ENCODE measurements at places on chromosomes 16 and 17. TPM values are rescaled to one million over a fixed set of nuclear protein-coding genes. Genes with fewer than 3 reads are reported as not detected.

GRCh38 chr17:76276461-76277299, 11.5 kb downstream of the UBALD2 start:
- DNase-seq: no peak

- DNase-seq: no peak
These were observed 6.5 kb downstream of the ZZEF1 start for GRCh38 chr17:4136373-4136772.

PIK3R5 gene
- polyA plus RNA-seq: 0.65 TPM

TP53TG3C gene
- polyA plus RNA-seq: not detected

MT1F gene
- 40.3 TPM for polyA plus RNA-seq

PLCG2 gene
- 48.8 TPM for polyA plus RNA-seq

DNA sequence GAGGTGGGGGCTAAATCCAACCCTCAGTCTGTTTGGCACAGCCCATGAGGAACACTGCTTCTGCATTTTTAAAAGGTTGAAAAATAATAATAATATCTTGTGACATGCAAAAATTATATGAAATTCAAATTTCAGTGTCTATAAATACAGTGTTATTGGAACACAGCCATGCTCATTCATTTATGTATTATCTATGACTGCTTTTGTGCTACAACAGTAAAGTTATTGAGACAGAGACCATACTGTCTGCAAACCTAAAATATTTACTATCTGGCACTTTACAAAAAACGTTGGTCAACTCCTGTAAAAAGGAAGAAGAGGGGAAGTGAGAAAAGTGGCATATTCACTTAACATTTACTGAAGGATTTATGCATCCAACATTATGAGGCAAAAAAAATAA, 3.1 kb downstream of the ABCA5 start:
- no peak for DNase-seq

- DNase-seq: no peak
These were observed 118.5 kb downstream of the USP22 start for GRCh38 chr17:20924306-20924705.

GRCh38 chr16:75342308-75342811, 90.9 kb upstream of the BCAR1 start:
- no peak for DNase-seq

DNA sequence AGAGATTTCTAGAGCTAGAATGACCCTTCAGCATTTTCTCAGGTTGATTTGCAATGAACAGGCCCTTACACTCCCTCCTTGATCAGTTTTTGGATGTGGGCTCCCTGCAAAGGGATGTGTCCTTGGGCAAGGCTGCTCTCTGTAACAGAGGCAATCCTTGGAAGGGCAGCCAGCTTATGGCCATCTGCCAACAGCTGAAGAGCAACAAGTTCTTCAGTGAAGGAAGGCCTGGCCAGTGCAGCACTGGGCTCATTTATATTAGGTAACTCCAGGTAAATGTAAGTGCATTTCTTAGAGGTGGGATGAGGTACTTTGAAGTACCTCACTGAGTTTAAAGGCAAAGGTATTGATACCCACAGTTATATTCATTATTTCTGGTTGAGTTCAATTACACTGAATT, 114.3 kb upstream of the KCNJ16 start:
- no peak for DNase-seq

- no peak for DNase-seq
These were observed 290.8 kb upstream of the HSBP1 start for GRCh38 chr16:83516931-83517330.

MYH13 gene
- 0.21 TPM for polyA plus RNA-seq

DNA sequence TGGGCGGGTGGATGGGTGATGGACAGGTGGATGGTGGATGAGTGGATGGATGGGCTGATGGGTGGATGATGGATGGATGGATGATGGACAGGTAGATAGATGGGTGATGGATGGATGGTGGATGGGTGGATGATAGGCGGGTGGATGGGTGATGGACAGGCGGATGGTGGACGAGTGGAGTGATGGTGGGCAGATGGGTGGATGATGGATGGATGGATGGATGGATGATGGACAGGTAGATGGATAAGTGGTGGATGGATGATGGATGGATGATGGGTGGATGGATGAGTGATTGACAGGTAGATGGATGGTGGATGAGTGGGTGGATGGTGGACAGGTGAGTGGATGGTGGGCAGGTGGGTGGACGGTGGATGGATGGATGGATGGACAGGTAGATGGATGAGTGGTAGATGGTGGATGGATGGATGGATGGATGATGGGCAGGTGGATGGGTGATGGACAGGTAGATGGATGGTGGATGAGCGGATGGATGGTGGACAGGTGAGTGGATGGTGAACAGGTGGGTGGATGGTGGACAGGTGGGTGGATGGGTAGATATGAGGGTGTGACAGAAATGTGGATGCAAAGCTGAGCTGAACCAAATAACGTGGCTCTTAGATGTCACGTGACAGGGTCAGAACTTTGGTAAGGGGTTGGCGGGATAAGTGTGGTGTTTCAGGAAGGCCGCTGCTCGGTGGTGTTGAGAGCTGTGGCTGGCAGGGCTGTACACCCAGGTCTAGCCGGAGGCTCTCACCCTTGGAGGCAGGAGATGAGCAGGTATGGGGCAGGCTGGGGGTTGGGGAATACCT, 234.3 kb upstream of the CIBAR2 start:
- no peak for DNase-seq

DNA sequence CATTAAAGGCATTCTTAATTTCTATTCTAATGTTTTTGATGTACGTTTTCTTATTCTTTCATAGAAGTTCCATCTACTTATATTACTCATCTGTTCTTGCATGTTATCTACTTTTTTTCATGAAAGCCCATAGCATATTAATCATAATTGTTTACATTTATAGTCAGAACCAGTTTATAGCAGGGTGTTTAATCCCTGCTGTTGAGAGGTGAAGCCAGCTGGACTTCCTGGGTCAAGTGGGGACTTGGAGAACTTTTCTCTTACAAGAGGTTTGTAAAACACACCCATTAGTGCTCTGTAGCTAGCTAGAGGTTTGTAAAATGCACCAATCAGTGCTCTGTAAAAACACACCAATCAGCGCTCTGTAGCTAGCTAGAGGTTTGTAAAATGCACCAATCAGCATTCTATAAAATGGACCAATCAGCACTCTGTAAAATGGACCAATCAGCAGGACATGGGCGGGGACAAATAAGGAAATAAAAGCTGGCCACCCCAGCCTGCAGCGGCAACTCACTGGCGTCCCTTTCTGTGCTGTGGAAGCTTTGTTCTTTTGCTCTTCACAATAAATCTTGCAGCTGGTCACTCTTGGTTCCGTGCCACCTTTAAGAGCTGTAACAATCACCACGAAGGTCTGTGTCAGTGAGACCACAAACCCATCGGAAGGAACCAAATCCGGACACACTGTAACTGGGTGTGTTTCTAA, 120.6 kb downstream of the TANC2 start:
- no peak for DNase-seq

DNA sequence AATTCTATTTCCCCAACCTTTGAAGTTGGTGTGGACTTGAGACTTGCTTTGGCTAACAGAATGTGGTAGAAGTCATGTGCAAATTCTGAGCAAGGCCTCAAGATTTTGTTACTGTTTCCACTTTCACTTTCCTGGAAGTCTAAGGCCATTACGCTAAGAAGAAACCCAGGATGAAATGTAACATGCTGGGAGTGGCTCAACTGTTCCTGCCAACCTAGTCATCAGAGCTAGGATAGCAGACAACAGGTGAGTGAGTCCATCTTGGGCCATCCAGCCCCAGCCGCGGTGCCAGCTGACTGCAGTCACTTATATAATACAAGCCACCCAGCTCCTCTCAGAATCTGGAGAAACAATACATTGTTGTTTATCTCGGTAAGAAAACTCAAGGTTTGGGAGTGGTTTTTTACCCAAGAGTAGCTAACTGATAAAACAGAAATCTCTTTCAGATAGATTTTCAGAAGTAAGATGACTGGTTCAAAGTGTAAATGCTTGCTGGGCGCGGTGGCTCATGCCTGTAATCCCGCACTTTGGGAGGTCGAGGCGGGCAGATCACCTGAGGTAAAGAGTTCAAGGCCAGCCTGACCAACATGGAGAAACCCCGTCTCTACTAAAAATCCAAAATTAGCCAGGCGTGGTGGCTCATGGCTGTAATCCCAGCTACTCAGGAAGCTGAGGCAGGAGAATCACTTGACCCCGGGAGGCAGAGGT, 10.7 kb upstream of the STX4 start:
- DNase-seq: no peak

GNG13 gene
- polyA plus RNA-seq: 0.37 TPM

- no peak for DNase-seq
These were observed 7.7 kb downstream of the METRNL start for GRCh38 chr17:83086907-83087787.

- no peak for DNase-seq
These were observed 21.1 kb upstream of the CORO6 start for GRCh38 chr17:29643817-29644160.

DNA sequence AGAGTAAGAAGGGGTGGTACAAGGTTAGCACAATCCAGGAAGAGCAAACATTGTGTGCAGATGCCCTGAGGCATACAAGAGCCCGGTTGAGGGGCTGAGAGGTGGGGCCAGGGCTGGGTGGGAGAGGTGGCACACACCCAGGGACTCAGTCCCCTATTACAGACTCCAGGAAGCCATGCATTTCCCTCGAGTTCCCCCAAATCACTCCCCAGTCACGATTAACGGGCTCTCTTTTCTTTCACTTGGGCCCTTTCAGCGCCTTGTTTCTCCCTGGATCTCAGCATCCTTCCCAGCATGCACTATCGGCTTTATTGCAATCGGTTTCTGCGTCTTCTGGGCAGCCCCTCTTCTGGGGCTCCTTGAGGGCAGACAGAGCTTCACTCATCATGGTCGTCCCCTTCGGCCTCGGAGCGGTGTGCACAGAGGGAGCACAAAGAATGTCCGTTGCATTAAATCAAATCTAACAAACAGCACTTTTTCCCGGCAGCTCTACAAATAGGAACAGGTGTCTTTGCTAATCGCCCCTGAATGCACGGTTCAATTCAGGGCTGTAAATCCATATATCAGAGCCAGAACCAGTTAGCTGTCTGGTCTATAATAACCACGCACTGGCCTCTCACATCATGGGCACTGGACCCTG, 184.6 kb upstream of the HSBP1 start:
- no peak for DNase-seq

GRCh38 chr16:71432906-71433305, 8.9 kb downstream of the TLE7 start:
- no peak for DNase-seq

- DNase-seq: no peak
These were observed 48.7 kb downstream of the GPRC5B start for GRCh38 chr16:19835968-19836421.

HCRT gene
- not detected for polyA plus RNA-seq

- no peak for DNase-seq
These were observed 321.1 kb downstream of the HS3ST3B1 start for GRCh38 chr17:14621826-14622614.

KRTAP2-2 gene
- not detected for polyA plus RNA-seq

TBC1D3K gene
- polyA plus RNA-seq: not detected

TBC1D3B gene
- polyA plus RNA-seq: 8.5 TPM

GRCh38 chr17:35788477-35789368, 6.7 kb downstream of the MMP28 start:
- DNase-seq: no peak

- no peak for DNase-seq
These were observed 94.0 kb upstream of the TNRC6C start for GRCh38 chr17:77864234-77865111.

DNA sequence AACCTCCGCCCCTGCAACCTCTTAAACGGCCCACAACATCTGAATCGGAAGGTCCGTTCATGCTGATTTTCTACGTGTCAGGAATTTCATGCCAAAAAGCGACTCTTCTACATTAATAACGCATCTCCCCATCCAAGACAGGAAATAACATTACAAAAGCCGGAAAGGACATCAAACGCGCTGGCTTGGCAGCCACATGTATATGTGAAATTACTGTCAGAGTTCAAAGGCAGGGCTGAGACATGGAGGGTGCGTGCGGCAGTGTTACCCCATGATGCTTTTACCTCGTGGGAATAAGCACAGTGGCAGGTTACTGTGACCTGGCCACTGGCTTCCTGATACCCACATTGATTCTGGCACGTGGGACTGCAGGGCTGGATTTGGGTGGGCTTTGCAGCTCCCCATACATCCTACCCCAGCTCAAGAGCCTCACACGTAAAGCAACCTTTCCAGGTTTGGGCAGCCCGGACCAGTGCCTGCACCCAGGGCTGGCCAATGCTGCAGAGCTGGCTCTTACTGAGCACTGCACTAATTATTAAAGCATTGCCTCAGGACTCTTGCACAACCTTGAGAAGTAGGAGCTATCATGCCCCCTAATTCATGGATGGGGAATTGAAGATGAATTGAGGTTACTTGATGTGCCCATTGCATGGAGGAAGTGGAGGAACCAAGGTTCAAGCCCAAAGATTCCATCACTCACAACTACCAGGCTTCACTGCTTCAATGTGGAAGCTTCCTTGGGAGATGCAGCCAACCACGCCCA, 120.6 kb upstream of the FOXF1 start:
- no peak for DNase-seq

NFATC3 gene
- 32.2 TPM for polyA plus RNA-seq

WNT3 gene
- 1.9 TPM for polyA plus RNA-seq

GPR142 gene
- polyA plus RNA-seq: 0.17 TPM

DNA sequence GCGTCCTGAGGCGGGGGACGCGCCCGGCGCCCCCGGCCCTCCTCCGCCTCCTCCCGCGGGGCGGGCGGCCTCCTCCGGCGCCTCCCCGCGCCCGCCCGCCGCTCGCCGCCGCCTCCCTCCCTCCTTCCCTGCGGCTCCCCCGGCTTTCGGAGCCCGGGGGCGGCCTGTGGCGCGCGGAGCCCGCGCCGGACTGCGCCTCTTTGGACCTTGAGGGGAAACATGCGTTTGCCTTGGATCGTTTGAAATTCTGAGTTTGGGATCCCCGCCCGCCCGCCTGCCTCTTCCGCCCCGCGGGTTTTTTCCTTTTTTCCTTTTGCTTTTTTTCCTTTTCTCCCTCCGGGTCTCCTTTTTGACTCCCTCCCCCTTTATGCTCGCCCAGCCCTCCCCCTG, 390 bp downstream of the ZNRF1 start:
- DNase-seq: no peak

DNA sequence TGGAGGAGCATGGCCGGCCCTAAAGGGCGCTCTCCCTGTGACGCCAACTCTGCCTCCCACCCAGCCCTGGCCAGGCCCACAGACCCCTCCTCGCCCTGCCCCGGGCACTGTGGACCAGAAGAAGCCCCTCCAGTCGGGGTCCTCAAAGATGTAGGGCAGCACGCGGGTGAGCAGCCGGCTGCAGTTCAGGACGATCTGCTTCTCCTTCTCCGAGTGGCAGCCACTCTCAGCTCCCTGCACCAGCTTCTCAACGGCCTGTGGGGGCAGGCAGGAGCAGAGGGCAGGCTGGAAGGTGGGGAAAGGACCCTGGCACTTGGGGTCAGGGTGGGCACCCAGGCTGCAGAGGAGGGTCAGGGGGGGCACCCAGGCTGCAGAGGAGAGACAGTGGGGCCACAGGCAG, 8.9 kb downstream of the HID1 start:
- DNase-seq: no peak
